SHP77 treated with DMSO at 0.1 percent for 48 hours (cell line): ENCODE measurements at places on chromosomes 2 and 18.
A peak's percentile ranks its signal among the peaks of the same experiment; 100 is the strongest.

- no peak for DNase-seq
Observed at GRCh38 chr18:9697121-9697520, 11.0 kb upstream of the RAB31 start.

- DNase-seq = no peak
Observed at GRCh38 chr2:232878855-232879617, 9.0 kb downstream of the SNORC start.

DNA sequence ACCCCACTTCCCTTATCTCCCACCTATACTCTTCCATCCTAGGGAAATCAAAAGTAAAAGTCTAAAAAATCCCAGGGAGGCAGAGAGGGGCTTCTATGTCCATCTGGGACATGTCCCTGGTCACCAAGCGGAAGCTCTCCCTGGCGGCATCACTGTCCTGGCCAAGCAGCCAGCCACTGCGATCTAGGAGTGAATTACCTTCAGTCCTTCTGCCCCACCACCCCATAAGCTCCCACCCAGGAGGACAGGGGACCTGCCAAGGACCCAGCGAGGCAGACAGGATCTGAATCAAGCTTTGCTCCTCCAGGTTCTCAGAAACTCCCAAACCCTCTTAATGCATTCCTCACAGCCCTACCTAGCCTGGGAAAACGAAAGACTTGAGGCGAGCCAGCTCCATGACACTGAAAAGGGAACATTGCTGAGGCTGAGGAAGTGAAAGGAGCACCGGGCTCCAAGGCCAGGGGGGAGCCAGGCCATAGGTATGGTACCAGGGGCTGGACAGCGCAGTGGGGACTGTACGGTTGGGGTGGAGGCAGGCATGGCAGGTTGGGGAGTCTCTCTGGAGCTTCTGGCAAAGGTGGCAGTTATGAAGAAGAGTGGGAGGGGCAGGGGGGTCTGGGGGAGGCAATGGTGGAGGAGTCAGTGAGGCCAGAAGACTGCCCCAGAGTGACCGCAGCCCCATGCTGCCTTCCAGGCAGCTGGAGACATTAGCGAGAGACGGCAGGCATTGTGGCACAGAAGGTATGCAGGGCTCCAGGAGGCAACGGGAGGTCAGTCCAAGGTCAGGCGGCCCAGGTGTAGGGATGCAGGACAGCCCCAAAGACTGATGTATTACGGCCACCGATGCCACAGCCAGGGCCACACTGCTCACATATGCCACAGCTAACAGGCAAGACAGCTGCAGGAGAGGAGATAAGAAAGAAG, 2.7 kb upstream of the SLC23A3 start:
- no peak for DNase-seq

GRCh38 chr18:46013484-46014189, 46.5 kb upstream of the EPG5 start:
- DNase-seq = no peak

DNA sequence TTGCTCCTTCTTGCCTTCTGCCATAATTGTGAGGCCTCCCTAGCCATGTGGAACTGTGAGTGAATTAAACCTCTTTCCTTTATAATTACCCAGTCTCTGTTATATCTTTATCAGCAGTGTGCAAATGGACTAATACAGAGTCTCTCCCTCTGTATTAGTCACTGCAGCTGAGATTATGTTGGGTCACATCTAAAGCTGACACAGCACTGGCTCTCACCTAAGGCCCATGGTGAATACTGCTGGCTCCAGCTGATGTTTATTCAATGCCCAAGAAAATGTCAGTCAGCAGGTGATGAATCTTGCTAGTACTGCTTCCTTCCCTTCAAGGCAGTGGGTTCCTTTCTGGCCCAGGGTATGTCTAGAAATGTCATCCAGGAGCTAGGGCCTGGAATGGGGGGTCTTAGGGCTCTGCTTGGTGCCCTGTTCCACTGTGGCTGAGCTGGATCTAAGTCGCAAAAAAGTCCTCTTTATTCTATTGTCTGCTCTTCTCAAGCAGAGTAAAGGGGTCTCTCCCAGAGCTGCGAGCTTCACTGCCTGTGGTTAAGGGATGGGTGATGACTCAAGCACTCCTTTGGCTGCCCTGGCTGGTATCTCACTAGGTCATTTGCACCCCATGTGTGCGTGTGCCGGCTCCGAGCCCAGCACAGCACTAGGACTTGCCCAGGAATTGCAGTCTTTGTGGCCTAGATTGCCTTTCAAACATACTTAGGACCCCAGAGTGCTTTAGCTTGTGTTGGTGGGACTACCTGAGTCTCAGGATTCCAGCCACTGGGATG, 29.9 kb downstream of the PPP1R1C start:
- DNase-seq = no peak

DNA sequence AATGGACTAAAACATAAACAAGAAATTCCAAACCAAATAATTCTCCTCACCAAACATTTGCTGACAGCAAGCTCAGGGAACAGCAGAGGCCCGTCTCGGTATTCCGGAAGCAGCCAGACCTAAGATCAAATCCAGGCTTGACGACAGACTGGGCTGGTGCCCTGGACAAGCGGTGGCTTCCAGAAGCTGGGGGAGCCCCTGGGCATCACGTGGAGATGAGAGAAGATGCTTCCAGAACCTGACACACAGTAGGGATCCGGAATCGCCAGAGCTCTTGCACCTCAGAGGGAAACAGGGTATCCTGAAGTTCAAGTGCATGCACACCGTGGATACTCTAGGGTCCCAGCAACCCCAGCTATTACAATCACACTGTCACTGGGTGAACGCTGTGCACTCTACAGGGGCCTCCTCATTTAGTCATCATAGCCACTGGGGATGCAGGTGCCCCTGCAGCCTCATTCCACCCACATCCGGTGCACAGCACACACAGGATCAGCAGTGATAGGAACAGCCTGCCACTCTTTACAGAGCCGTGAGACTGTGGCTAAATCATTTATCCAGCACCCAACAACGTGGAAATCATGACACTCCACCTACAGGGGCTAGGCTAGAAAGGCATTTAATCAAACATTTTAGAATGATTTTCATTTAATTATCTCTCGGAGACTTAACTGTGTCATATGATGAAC, 102.6 kb downstream of the HDAC4 start:
- DNase-seq = no peak

GRCh38 chr2:84029903-84030575, 429.0 kb downstream of the SUCLG1 start:
- no peak for DNase-seq

- DNase-seq = no peak
Observed at GRCh38 chr18:3706279-3707097, 256.5 kb downstream of the TGIF1 start.

DNA sequence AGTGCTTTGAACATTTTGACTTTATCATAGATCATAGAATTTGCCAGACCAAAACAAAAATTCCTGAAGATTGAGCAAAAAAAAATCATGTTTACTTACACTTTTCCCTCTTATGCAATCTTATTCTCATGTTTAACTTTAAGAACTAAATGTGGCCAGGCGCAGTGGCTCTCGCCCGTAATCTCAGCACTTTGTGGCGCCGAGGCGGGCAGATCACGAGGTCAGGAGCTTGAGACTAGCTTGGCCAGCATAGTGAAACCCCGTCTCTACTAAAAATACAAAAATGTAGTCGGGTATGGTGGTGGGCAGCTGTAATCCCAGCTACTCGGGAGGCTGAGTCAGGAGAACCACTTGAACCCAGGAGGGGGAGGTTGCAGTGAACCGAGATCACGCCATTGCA, 227.9 kb upstream of the KYNU start:
- no peak for DNase-seq

GRCh38 chr2:2763351-2764000, 432.4 kb upstream of the MYT1L start:
- DNase-seq = peak; percentile 66

DNA sequence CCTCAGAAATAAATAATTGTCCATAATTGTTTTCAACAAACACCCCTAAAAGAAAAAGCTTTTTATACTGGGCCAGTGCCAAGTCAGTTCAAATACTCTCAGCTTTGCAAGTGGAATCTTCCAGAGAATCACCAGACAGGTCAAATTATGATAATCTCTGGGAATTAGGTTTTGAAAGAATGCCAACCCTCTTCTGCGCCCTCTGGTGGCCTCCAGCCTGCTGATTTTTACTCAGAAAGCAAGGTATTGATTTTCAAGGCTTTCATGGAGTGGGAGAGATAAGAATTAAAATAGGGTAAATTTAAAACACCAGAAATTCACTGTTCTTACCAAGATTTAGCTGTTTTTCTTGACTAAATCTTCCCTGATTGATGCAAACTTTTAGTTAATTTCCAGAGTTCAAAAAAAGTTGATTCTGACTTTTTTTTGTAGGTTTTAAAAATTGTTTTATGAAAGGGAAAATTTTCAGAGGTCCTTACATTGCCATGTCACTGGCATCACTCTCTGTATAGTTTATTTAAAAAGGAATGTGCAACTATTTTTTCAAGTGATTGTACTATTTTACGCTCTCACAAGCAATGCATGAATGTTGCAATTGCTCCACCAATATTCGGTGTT, 282.9 kb upstream of the TNP1 start:
- DNase-seq = peak; percentile 31
